Breast epithelium (tissue), 4 donors: ENCODE measurements at places on chromosomes 2 and 18.

DNA sequence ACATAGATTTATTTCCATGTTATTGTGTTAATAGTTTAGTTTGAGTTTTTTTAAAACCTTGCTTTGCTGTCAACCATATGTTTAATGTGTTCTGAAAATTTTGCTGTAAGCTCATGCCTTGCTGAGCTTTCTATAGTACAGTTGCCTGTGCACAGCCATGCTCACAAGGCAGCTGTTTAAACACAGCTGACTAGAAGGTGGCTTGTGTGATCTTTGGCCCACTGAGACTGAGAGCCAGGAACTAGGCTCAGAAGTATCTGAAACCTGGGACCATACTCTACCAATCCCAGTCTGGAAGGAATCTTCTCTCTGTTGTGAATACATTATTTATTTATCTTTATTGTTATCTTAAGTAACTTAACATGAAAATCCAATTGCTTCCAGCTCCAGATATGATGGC lies 350.5 kb downstream of the KIAA1328 start:
- no peak for DNase-seq
- no peaks in the 10 kb centered on the region for H3K4me1 ChIP-seq
- no peaks in the 10 kb centered on the region for H3K27me3 ChIP-seq
- H3K27ac ChIP-seq, result no peak overlapping the region
- no peaks in the 10 kb centered on the region for H3K36me3 ChIP-seq

GRCh38 chr18:11726556-11726955 lies 37.5 kb downstream of the GNAL start:
- no peaks in the 10 kb centered on the region for H3K27me3 ChIP-seq
- no peaks in the 10 kb centered on the region for H3K4me1 ChIP-seq
- H3K27ac ChIP-seq, result no peak overlapping the region

- no peak overlapping the region for H3K4me3 ChIP-seq
- DNase-seq, result no peak
- no peaks in the 10 kb centered on the region for H3K36me3 ChIP-seq
- H3K4me1 ChIP-seq, result no peaks in the 10 kb centered on the region
- no peak overlapping the region for H3K27ac ChIP-seq
Measured at GRCh38 chr18:7815787-7816186, 248.7 kb downstream of the PTPRM start.

GRCh38 chr18:7924616-7925015 lies 357.5 kb downstream of the PTPRM start:
- DNase-seq, result no peak
- no peaks in the 10 kb centered on the region for H3K27me3 ChIP-seq
- H3K27ac ChIP-seq, result no peak overlapping the region
- no peak overlapping the region for H3K4me3 ChIP-seq

GRCh38 chr2:23498943-23499342 lies 114.0 kb downstream of the KLHL29 start:
- H3K36me3 ChIP-seq, result no peaks in the 10 kb centered on the region
- peaks cover 14% of the 10 kb centered on the region for H3K4me1 ChIP-seq
- H3K4me3 ChIP-seq, result no peak overlapping the region
- H3K27ac ChIP-seq, result peak overlapping the region; percentile 76
- no peaks in the 10 kb centered on the region for H3K27me3 ChIP-seq
- no peak for DNase-seq

- no peaks in the 10 kb centered on the region for H3K27me3 ChIP-seq
- H3K27ac ChIP-seq, result no peak overlapping the region
- H3K4me1 ChIP-seq, result no peaks in the 10 kb centered on the region
- no peak overlapping the region for H3K4me3 ChIP-seq
Measured at GRCh38 chr2:124692707-124693106, 667.6 kb downstream of the CNTNAP5 start.

DNA sequence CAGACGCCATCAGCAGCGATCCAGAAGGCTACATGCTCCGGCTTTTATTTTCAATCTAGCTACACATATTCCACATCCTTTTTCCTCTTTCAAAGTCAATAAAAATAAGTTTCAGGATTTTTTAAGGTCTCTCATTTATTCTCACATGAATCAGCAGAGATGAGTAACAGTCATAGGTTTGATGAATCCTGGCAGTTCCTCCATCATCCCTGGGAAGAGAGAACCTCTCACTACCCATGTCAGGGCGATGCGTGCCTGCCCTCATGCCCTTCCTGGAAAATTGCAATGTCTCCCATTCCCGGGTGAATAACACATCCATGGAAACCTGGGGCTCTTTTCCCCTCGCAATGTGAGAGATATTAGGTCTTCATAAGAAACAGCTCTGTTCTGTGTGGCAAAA lies 301.1 kb upstream of the SMIM21 start:
- no peak for DNase-seq
- H3K27ac ChIP-seq, result no peak overlapping the region
- H3K4me1 ChIP-seq, result no peaks in the 10 kb centered on the region
- H3K27me3 ChIP-seq, result no peaks in the 10 kb centered on the region
- H3K36me3 ChIP-seq, result no peaks in the 10 kb centered on the region

GRCh38 chr2:122525336-122525735 lies 769.9 kb downstream of the TSN start:
- H3K27ac ChIP-seq, result no peak overlapping the region
- no peak for DNase-seq
- no peaks in the 10 kb centered on the region for H3K27me3 ChIP-seq
- H3K36me3 ChIP-seq, result no peaks in the 10 kb centered on the region
- no peak overlapping the region for H3K4me3 ChIP-seq

- no peak overlapping the region for H3K27ac ChIP-seq
- H3K27me3 ChIP-seq, result no peaks in the 10 kb centered on the region
- no peak overlapping the region for H3K4me3 ChIP-seq
- no peaks in the 10 kb centered on the region for H3K4me1 ChIP-seq
- DNase-seq, result no peak
Measured at GRCh38 chr2:110960281-110960680, 160.4 kb upstream of the BCL2L11 start.

DNA sequence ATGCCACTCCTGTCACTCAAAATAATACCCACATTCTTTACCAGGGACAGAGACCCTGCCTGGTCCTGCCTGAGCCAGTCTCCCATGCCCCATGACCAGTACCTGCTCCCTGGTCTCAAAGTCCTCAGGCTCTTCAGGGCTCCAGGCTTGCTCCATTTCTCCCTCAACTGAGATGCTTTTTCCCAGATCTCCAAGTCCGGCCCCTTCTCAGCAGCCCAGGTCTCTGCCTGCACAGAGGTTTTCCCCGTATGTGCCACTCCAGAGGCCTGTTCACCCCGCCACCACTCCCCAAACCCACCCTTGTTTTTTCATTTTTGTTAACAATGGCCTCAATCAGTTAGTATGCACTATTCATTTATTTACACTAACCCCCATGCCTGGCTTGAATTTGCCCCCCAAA lies 499.5 kb upstream of the MYT1L start:
- H3K27me3 ChIP-seq, result no peaks in the 10 kb centered on the region
- no peaks in the 10 kb centered on the region for H3K36me3 ChIP-seq
- no peak overlapping the region for H3K4me3 ChIP-seq

DNA sequence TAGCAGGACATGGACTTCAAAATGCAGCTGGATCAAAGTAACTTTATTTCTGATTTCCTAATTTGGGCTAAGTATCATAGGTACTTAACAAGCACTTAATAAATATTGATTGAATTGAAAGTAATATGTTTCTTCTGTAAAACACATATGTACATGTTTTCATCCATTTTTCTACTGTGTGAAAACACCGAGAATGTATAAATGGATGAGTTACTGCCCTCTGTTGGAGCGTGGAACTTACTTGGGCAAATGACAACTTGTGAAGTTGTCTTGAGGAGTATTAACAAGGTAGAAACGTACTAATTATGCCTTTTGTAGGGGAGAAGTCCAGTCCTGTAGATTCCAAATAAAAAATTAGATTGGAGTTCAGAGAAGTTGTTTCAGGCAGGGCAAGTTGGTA lies 87.2 kb downstream of the PHLPP1 start:
- DNase-seq, result no peak
- H3K36me3 ChIP-seq, result no peaks in the 10 kb centered on the region
- H3K4me3 ChIP-seq, result no peak overlapping the region
- no peaks in the 10 kb centered on the region for H3K4me1 ChIP-seq
- no peak overlapping the region for H3K27ac ChIP-seq

GRCh38 chr2:8627019-8627691 lies 54.7 kb upstream of the ID2 start:
- H3K27me3 ChIP-seq, result no peaks in the 10 kb centered on the region
- no peak overlapping the region for H3K4me3 ChIP-seq
- H3K36me3 ChIP-seq, result no peaks in the 10 kb centered on the region
- H3K4me1 ChIP-seq, result no peaks in the 10 kb centered on the region
- DNase-seq, result no peak

GRCh38 chr2:85865539-85866164 lies 23.1 kb downstream of the ST3GAL5 start:
- DNase-seq, result no peak
- H3K36me3 ChIP-seq, result no peaks in the 10 kb centered on the region
- no peaks in the 10 kb centered on the region for H3K27me3 ChIP-seq
- H3K27ac ChIP-seq, result no peak overlapping the region
- H3K4me1 ChIP-seq, result no peaks in the 10 kb centered on the region

- DNase-seq, result no peak
- no peaks in the 10 kb centered on the region for H3K36me3 ChIP-seq
- no peak overlapping the region for H3K27ac ChIP-seq
- H3K4me3 ChIP-seq, result no peak overlapping the region
Measured at GRCh38 chr2:174784316-174784715, 20.0 kb upstream of the CHRNA1 start.

- H3K4me3 ChIP-seq, result no peak overlapping the region
- no peak overlapping the region for H3K27ac ChIP-seq
- no peaks in the 10 kb centered on the region for H3K36me3 ChIP-seq
- DNase-seq, result no peak
- H3K27me3 ChIP-seq, result no peaks in the 10 kb centered on the region
Measured at GRCh38 chr2:147231607-147232006, 613.2 kb upstream of the ACVR2A start.

DNA sequence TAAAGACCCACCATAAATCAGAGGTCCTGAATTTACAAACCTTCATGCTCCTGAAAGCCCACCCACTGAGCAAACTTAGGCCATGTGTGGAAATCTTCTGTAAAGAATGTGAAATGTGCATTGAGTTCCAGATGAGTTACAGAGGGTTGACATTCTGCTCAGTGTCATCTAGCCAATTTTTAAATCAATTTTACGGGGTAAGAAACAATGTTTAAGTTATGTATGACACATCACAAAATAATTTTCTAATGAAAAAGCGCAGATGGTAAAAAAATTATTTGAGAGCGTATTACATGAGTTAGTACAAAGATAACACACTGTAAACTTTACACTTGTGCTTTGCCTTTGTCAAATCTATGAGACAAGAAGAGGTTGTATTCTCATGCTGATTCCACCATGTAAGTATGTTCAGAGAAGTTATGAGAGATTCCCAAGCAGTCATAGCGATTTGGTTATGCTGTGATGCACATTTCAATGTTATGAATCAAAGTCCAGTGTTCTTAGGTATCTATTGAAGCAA lies 446.3 kb downstream of the ADCYAP1 start:
- H3K4me1 ChIP-seq, result no peaks in the 10 kb centered on the region
- H3K4me3 ChIP-seq, result no peak overlapping the region
